Skeletal muscle cell (primary cell): ENCODE measurements at places on chromosomes 3 and 15.

- no peak for DNase-seq
Measured at GRCh38 chr15:90240856-90241255, 6.8 kb downstream of the GDPGP1 start.

GRCh38 chr15:72813345-72814004 is 29.9 kb upstream of the ADPGK start:
- DNase-seq: no peak

DNA sequence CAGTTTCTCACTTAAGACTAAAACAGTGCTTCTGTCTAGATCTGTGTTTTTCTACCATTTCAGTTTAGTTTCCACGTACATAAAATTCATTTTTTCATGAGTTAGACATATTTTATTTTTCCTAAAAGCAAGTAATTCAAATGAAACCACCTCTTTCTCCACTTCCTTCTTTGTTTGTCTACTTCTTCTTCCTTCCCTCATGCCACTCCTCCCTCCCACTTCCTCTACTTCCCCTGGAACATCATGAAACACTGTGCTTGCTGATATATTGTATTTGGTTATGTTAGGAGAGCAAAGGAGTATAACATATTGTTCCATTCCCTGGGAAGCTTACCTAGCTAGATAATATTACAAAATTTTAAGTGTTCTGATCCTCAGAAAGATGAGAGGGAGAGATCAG is 36.7 kb upstream of the GOLGA8B start:
- DNase-seq: no peak

GRCh38 chr3:64019271-64019670 is 4.0 kb downstream of the PSMD6 start:
- DNase-seq: no peak

DNA sequence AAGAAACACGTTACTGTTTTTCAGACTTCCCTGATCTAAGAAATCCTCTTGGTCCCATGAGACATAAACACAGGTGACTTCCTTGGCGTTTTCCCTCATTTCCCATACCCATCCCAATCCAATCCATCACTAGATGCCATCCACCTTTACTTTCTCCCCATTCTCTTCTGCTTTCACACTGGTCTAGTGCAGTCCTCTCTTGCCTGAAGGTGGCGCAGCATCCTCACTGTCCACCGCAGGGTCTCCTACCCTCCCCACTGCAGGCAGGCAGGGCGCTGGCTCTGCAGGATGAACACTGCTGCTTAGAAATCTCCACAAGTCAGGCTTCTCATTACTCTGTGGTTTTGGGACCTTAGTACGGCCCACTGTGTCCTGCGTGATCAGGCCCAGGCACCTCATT is 58.2 kb downstream of the RAB7A start:
- no peak for DNase-seq

- no peak for DNase-seq
Measured at GRCh38 chr3:40243056-40243455, 66.5 kb upstream of the EIF1B start.

GRCh38 chr15:69783211-69783610 is 314.5 kb downstream of the TLE3 start:
- no peak for DNase-seq

DNA sequence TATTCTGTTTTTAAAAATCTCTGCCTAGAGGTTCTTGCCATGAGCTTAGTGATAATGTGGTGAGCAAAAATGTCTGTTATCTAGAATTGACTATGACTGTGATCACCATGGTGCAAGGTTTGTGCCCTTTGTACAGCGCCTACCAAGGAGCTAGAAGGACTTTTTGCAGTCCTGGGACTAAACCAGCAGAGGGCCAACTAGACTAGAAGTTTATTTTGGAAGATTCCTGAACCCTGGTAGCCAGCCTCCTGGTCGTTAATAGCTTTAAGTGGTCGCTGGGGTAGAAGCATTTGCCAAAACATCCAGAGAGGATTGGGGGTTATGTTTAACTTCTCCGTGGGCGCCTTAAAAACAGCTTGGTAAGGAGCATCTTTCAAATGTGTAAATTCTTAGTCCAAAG is 7.8 kb downstream of the SCG5 start:
- DNase-seq: no peak

DNA sequence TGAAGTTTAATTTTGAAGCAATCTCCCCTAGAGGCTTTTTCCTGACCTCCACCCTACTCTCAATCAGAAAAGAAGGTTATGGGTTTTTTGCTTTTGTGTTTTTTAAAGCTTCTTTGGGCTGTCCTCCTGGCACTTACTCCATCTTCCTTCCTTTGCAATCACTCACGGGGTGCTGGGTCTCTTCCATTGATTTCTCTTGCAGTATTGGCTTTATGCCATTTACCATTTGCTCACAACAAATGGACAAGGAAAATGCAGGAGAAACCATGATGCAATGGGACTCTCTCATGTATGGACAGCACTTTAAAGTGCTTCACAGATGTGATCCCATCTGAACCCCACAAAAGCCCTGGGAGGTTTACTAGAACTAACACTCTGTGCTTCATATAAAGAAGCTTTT is 57.5 kb downstream of the SST start:
- no peak for DNase-seq

DNA sequence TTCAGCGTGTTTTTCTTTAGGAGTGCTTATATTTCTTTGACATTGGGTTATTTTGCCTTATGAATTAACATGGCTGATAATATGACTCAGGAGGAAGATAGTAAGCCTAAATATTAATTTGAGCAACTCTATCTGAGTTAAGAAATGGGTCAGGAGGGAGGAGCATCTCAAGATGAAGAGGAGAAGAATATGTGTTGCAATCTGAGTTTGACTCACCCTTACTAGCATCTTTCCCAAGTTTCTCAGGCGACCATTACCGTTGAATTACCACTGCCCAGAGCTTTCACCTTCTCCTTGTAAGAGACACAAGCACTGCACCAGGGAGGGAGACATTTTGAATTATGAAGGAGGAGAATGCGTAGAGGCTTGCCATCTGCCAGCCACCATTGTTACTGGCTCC is 138.3 kb upstream of the MYRIP start:
- peak; percentile 5 for DNase-seq

GRCh38 chr3:74273555-74274402 is 340.7 kb downstream of the CNTN3 start:
- no peak for DNase-seq

GRCh38 chr3:195179776-195180489 is 91.0 kb downstream of the XXYLT1 start:
- no peak for DNase-seq

DNA sequence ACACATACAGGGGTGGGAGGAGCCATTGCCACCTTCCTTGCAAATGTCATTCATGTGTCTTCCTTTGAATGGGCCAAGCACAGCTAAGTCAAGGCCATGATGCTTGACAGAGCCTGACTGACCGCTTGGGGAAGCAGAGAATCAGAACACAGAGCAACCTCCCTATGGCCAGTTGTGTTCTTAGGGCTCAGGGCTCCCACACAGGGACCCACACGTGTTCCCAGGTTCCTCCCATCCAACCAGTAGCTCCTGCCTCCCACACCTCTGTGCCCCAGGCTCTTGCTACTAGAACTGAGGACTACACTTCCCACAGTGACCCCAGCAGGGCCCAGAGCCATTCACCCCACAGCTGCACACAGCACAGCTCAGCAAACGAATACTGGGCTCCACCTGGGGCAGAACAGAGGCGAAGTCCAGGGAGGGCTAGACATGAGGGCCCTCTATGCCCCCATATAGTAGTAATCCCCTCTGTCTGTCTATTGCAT is 42.9 kb downstream of the KLF15 start:
- no peak for DNase-seq
